NK-92 treated with Interleukin-12 subunit alpha and Interleukin-12 subunit beta, amount 100 ng/mL, for 24 hours (cell line): ENCODE measurements at places on chromosomes 5 and 9.

GRCh38 chr5:40041452-40041851 lies 616.7 kb upstream of the DAB2 start:
- DNase-seq: no peak

GRCh38 chr5:67816456-67816855 lies 399.1 kb upstream of the PIK3R1 start:
- DNase-seq: no peak

DNA sequence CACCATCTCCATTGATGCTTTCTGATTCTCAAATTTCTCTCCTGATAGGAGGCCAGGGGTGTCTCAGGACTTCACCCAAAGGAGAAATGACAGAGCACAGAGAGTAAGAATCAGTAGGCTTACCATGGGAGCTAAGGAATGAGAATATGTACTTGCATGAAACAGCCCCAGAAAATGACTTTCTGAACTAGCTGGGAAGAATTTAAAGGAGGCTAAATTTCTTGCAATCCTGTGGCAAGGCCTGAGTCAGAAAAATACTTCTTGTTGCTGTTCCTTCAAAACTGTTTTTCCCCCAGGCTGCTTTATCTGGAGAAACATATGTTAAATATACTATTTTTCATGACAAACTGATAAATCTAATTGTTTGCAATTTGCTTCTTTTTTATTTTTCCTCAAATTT lies 53.4 kb upstream of the FBXL7 start:
- no peak for DNase-seq

DNA sequence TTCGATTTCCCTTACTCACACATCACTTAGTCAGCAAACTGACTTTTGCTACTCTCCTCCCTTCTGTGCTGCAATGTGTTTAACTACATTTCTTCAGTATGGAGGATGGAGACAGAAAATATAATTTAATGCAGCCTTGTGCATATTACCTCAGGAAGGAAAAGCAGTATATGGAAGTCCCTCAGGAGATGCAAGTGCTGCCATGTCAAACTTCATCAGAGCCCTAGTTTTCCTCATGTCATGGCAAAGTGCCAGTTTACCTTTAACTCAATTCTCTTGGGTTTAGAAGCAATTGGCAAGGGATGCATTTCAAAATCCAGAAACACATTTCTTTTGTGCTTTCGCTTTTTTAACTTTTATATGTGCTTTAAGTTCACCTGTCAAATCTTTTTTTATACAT lies 365.4 kb downstream of the ISL1 start:
- no peak for DNase-seq

DNA sequence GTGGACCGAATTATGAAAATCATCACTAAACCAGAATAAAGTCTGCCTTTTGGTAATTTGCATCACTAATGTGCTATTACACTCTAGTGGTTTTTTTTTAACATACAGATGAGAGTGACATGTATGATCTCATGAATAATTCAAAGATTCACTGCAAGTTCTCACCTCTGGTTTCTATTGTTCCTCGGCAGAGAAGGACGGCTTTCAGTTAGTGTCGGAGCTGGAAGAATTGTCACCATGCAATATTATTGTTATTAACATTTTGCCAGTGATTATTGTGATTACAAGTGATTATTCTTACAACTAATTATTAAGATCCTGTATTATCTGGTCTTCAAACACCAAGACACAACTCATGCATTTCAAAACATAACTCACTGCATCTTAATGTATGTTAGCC lies 366.6 kb upstream of the RPS23 start:
- DNase-seq: no peak

- no peak for DNase-seq
Observed at GRCh38 chr5:34556509-34556782, 99.7 kb upstream of the RAI14 start.

DNA sequence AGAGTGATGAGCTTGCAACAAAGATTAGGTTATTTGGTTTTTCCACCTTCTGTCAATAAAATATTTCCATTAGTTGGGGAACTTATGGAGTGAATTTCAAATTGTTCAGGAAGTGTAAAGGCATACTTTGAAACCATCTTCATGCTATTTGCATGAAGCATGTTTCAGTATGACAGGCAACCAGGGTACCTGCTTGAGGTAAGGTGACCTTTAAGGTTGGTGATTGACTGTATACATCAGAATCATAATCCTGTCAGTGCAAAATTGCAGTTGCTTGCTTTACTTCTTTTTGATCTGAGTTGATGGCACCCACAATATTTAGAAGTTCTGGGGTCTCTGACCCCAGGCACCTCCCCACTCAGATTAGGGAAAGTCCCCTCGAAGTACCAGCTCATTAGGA lies 26.0 kb upstream of the TMEM171 start:
- no peak for DNase-seq

GRCh38 chr5:23579566-23579965 lies 72.2 kb downstream of the PRDM9 start:
- DNase-seq: no peak

DNA sequence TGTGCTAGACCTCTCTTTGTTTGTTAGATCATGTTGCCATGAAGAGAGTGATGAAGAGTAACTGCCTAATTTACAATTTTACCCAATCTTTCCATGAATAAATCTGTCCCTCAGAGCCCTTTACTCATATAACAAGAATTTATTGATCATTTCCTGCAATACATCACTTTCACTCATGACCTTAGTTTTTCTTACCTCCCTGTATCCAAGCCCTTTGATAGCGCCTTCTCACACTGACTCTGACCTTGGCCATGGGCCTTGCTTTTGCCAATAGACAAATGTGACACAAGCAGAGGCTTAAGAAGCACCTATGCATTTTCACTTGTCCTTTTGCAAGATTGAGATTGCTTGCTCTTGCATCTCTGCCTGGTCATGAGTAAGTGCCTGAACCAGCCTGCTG lies 288.1 kb downstream of the NNT start:
- DNase-seq: no peak

GRCh38 chr9:36858805-36859375 lies 175.2 kb downstream of the PAX5 start:
- DNase-seq: no peak

DNA sequence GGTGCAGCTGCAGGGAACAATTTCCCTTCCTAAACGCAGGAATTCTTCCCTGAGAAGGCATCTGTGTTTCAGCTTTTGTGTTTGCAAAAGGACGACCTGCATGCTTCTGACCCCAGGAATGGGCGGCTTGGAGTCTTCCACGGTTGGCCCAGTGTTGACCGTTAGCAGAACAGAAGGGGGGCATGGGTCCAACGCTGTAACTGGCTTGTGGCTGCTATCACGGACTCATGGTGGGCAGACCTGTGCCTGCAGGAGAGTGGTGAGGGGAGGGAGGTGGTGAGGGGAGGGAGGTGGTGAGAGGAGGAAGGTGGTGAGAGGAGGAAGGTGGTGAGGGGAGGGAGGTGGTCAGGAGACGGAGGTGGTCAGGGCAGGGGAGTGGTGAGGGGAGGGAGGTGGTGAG lies 388.6 kb upstream of the IRX4 start:
- no peak for DNase-seq

- no peak for DNase-seq
Observed at GRCh38 chr5:132655821-132656773, 1.9 kb upstream of the IL13 start.

GRCh38 chr9:127943011-127943662 lies 5.5 kb upstream of the DPM2 start:
- DNase-seq: no peak
